ENCODE measurements at places on chromosomes 7 and 10. TPM values are rescaled to one million over a fixed set of nuclear protein-coding genes. Genes with fewer than 3 reads are reported as not detected.

Gene AASS
- 2.2 TPM for total RNA-seq

Gene PON1
- not detected for total RNA-seq

Gene VWDE
- 3.2 TPM for total RNA-seq

Gene STRA8
- not detected for total RNA-seq

Gene STAG3
- 22.3 TPM for total RNA-seq

Gene PTPN20
- 2.5 TPM for total RNA-seq

Gene PTF1A
- total RNA-seq: not detected

Gene CDK13
- total RNA-seq: 47.4 TPM

Gene CUL2
- total RNA-seq: 49.0 TPM

GRCh38 chr10:61098966-61099365, 155.0 kb upstream of the RHOBTB1 start:
- DNase-seq: no peak

DNA sequence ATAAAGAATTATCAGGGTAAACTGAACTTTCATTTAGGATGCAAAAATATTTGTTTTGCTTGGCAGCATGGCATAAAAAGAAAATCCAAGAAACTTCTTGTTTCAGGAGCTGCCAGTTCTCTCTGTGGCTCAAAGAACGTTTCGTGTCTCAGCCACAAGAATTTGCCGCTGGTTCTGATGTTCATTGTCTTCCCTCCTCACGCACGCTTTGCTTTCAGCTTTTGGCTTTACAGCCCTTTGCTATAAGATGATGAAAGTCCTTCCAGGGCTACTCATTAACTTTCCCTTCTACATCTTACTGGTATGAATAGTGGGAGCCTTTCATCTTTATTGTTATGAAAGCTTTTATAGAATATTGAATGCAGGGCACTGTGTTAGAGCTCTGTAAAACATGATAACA, 124.7 kb downstream of the BICC1 start:
- no peak for DNase-seq

- no peak for DNase-seq
These were observed 172.6 kb downstream of the LRRTM3 start for GRCh38 chr10:67098461-67098860.

DNA sequence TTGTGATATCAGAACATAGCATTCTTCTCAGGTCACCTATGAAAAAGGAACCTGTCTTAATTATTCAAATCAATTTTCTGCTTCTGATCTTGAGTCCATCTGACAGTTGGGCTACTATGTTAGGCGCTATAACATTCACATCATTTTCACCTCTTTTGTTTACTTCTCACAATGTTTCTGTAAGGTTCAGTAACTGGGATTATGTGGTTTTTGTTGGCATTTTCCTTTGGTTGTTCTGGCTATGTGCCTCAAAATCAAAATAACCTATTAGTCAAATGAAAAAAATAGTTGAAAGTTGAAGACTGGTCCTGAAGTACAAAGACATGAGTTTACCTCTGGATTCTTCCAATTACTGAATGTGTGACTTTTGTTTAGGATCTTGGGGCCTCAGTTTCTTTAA, 221.3 kb upstream of the SMIM30 start:
- DNase-seq: no peak

DNA sequence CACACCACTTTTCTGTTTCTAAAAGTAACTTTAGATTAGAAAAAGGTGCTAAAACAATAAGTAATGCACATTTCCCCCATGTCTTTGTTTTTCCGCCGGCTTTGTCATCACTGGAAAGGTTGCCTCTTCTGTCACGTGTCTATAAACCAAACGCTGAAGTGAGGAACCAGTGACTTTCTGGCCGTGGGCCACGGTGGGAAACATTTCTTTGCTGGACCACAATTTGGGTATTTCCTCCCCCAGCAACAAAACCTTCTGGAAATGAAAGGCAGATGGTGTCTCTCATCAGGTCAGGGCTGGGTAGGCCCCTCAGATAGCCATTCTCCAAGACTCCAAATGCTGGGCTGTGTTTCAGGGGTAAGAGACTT, 174.5 kb downstream of the SH3PXD2A start:
- no peak for DNase-seq

DNA sequence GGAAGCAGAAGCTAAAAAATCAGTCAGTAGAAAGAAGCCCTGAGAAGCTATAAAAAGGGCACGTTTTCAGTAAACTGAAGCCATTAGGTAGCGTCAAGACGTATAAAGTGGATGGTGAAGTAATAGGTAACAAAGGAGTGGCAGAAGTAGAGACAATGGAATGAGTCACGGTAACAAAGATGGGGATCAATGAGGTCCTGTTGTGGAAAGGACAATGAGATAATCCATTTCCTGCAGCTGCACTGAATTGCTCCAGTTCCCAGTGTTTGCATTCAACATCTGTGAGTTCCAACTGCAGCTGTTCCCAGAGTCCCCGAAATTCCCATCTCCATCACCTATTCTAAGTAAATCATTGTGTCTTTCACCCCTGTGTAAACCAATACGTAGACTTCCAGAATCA, 4.8 kb upstream of the HYCC1 start:
- no peak for DNase-seq

DNA sequence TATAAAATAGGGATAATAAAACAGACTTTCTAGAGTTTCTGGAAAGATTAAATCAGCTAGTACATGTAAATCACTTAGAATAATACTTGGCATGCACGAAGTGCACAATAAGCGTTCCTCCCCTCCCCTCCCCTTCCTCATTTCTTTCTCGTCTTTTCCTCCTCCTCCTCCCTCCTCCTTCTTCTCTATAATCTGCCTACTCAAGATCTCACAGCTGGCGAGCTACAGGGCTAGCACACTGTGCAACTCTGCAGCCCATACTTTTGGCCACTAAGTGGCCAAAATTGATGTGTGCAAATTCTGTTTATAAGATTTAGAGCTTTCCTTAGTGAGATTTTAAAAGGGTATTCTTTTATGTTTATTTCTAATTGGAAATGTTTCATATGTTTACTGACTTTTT, 565.3 kb downstream of the PHTF2 start:
- DNase-seq: no peak

GRCh38 chr7:135980012-135980551, 2.9 kb upstream of the MTPN start:
- DNase-seq: no peak

DNA sequence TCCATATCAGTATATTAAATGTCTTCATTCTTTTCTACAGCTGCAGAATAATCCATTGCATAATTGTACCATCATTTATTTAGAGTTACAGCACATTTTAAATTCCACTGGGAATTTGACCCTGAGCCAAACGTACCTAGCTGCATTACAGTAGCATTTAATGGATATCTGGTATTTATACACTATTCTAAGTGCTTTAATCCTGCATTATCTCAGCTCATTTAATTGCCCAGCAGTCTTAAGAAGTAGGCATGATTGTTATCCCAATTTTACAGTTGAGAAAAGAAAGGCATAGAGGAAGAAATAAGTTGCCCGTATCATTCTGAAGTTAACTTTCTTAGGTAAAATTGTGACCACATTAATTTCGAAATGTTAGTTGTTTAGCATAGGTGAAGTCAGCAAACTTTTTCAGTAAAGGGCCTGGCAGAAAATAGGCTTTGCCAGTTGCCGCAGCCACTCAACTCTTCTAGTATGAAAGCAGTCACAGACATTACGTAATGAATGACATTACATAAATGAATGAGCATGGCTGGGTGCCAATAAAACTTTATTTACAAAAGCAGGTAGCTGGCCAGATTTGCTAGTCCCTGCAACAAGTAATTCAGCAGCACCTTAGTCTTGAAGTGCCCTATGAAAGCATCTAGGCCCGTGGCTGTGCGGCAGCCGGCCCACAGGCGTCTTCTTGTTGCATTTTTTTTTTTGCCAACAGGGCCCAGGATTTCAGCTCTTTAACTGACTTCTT, 30.0 kb downstream of the GUSB start:
- no peak for DNase-seq

DNA sequence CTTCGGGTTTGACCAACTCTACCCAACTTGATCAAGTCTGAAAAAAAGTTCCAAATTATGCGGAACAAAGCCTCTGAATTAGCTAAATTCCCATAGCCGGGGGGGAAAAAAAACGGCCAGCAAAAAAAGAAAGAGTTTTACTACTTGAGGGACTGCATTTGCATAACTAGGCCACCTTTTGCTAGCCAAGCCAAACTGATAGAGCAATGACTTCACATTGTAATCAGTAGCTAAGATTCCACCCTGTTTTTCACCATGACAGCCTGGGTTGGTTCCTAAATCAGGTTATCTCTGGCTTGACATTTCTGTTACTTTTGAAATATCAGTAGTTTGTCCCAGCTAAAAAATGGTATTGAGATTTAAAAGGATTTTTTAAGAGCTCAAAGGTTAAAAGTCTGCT, 31.4 kb upstream of the CREB3L2 start:
- no peak for DNase-seq

GRCh38 chr10:27622596-27622995, 118.5 kb downstream of the RAB18 start:
- DNase-seq: no peak

- DNase-seq: no peak
These were observed 270.9 kb downstream of the CCSER2 start for GRCh38 chr10:84599254-84599653.

DNA sequence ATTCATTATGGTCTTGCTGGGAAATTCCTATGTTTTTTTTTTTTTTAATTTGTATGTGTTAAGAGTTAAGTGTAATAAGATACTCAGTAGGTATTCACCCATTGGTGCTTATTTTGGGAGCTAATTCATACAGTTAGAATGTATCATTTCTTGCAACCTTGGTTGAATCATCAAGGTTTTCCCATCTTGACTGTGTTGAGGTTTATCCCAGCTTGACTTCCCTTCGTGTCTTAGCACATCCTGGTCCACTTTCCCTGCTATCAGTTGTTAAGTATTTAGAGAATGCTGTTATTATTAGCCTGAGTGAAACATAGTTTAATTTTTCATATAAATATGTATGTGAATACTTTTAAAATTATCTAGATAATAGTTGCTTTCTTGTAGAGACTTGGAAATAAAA, 20.8 kb downstream of the RALA start:
- DNase-seq: no peak

DNA sequence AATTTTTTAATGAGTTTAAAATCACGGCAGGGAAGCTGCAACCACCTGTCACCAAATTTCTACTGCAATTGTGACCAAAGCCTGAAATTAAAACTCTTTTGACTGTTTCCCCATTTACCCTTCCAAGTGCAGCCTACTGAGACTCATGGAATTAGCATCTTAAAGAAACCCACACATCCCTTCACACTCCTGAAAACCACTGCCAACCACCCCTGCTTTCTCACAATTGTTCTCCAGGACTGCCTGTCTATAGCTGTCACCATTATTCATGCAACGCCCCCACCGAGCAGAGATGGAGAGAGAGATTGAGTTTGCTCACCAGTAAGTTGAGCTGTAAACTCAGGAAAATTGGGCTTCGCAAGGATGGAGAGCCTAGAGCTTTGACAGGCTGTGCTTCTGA, 383.8 kb upstream of the SORCS1 start:
- DNase-seq: no peak

GRCh38 chr10:44651834-44652233, 259.3 kb upstream of the TMEM72 start:
- DNase-seq: no peak

DNA sequence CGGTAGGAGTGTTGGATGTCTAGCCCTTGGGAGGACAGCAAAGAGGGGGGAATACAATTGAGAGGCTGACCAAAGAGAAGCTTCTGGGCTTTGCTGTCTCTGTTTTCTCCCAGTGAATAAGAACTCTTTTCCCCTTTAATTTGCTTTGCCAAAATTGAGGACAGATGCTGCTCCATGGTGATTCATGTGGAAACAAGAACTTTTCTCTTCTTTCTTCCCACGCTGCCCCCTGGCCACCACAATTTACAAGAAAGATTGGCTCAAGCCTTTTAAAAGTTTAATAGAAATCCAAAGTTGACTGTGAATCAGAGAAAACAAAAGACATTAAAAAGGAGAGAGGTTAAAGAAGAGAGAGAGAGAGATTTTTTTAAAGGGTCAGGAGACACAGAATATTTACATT, 49.0 kb downstream of the PRR15 start:
- DNase-seq: no peak

Measured in activated T-helper 2 cell treated with anti-CD3 and anti-CD28 coated beads, Interferon-gamma antibody, Interleukin-2, Interleukin-4, amounts not matched to agents 10 μg/mL and 5 μg/mL and 100 μg/mL, durations not matched to agents 14 hours and 24 hours and 36 hours (primary cell).